Stimulated activated CD8-positive, alpha-beta memory T cell treated with anti-CD3 and anti-CD28 coated beads, Interleukin-15, amount 100 ng/mL, for 48 hours (primary cell): ENCODE measurements at places on chromosomes 6 and 20.

DNA sequence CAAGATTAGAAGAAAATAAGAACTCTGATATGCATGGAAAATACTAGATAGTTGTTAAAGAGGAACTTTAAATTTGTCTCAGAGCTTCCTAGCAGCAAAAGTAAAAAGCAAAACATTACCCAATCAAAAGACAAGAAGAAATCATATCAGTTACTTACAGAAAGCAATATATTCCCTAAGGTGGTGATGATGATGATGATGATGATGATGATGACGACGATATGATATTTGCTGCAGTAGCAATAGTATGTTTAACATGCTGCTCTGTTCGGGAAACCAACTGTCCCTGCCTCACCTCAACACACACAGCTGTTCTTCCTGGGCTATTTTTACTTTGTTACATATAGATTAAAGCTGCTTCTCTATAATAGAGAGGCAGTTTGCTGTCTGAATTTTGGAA is 12.0 kb upstream of the TBX18 start:
- DNase-seq: no peak

DNA sequence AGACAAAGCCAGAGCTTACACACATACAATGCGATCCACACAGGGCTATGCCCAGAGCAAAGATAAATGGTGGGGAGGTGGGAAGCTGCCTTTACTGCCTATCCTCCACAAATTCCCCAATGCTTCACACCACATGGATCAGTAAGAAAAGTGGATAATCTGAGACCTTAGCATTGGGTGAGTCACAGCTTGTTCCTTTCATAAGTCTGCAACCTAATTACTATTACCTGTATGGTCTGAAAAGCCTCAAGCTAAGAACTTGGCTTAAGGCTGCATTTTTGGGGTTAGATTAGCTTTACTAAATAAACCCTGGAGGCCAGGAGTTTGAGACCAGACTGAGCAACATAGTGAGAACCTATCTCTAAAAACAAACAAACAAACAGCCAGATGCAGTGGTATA is 66.0 kb upstream of the BTBD3 start:
- DNase-seq: no peak

GRCh38 chr20:14986026-14986655 is 648.7 kb upstream of the FLRT3 start:
- no peak for DNase-seq

GRCh38 chr6:5078121-5078669 is 6.9 kb upstream of the PPP1R3G start:
- no peak for DNase-seq

DNA sequence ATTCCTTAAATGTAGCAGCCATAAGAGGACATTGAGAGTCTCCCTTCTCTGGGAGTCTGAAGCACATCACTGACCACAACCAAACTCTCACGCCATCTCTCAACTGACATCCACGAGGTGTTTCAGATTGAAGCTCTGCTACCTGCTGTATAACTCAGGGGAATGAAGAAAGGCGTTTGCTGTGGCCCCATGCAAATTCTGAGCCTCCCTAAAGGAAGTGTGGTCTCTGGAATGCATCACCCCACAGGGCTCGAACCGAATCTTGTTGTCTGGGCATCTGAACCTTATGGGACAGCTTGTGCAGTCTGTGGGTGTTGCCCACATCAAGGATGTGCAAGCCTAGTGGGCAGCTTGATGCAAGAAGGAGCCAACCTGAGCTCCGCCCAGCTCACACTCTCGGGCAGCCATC is 10.9 kb downstream of the PMEPA1 start:
- DNase-seq: no peak

DNA sequence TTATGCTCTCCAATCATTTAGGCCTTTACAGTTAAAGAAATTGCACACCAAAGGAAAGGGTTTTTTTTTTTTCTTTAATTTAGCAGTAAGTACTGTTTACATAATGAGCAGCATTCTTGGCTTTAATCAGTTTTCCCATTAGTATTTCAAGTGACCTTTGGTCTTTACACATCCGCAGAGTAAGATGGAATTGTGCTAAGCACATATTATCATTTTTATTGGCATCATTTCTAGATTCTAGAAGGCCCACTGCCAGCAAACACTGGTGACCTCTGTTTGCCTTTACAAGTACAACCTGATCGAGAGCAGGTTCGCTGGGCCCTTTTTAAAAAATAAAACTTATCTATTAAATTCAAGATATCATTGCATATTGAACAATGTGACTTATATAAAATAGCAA is 104.3 kb downstream of the ADGRG6 start:
- DNase-seq: no peak

- no peak for DNase-seq
Measured at GRCh38 chr6:70196531-70196930, 106.4 kb downstream of the COL9A1 start.

- no peak for DNase-seq
Measured at GRCh38 chr6:149843051-149843633, 21.0 kb downstream of the LRP11 start.

DNA sequence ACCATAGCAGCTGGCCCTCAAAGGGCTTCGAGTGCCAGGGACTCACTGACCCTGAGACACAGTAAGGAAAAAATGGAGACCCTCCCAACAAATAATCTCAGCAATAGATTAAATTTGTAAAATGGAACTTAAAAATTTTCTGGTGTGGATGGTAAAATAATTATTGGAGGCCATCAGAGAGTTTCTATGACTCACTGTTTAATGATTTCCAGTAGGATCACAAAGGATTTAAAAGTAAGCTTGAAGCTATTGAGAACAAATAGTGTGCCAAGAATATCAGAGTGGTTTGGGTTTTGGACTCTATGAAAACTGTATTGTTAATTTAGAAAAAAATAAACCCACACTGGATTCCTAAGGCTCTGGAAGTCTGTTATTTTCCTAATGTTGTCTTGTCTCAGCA is 115.2 kb upstream of the AKIRIN2 start:
- DNase-seq: no peak

- no peak for DNase-seq
Measured at GRCh38 chr20:59399426-59400099, 99.2 kb downstream of the EDN3 start.

DNA sequence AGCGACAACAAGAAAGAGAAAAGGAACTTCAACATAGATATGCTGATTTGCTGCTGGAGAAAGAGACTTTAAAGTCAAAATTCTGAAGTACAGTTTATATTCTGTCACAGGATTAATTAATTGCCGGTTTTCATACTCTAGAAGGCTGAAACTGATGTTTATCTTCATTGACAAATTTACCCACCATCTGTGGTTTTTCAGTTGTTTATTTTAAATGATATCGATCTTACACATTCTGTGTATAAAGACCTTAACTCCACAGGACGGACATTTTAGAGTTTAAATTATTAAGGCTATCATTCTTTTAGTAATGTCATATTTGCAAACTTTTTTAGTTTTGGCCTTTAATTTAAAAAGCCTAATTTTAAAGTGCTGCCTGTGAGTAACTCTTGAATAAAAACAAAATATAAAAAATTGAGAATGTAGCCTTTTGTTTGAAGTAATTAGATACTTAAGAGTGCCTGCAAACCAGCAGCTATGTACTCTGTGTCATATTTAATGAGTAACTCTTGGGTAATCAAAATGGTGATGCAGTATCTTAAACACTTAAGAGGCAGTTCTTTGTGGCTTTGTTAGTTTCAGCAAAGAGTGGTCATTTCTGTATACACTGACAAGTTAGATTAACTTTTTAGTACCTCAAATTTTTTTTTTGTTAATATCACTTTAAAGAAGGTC is 59.3 kb downstream of the CDC5L start:
- no peak for DNase-seq

GRCh38 chr6:92848901-92849300 is 570.5 kb downstream of the EPHA7 start:
- no peak for DNase-seq

DNA sequence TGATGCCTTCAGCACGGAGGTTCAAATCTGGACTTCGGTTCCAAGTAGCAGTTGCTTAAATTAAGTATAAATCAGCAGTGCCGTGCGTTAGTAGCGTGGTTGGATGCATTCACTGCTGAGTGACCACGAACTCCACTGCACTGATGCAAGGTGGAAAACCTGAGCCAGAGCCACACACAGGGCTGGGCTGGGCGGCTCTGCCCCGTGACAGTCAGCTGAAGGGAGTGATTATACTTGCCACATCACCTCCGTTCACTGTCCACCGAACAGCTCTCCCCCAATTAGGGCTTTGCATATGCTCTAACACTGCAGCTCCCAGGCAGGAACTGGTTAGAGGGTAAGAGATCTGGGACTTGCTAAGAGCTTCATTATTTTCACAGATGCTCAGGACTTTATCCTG is 22.2 kb downstream of the PPP1R3G start:
- DNase-seq: no peak

- no peak for DNase-seq
Measured at GRCh38 chr6:5622276-5623005, 361.1 kb downstream of the FARS2 start.

- no peak for DNase-seq
Measured at GRCh38 chr6:44641344-44642031, 254.0 kb downstream of the CDC5L start.

GRCh38 chr6:157401734-157402338 is 20.8 kb downstream of the ZDHHC14 start:
- no peak for DNase-seq

- DNase-seq: no peak
Measured at GRCh38 chr6:39104528-39104927, 10.5 kb downstream of the SAYSD1 start.
